NCI-H1694 treated with DMSO at 0.1 percent for 48 hours (cell line): ENCODE measurements at places on chromosomes 16 and 17.

GRCh38 chr16:88758227-88758943 is 26.6 kb downstream of the PIEZO1 start:
- DNase-seq = no peak

DNA sequence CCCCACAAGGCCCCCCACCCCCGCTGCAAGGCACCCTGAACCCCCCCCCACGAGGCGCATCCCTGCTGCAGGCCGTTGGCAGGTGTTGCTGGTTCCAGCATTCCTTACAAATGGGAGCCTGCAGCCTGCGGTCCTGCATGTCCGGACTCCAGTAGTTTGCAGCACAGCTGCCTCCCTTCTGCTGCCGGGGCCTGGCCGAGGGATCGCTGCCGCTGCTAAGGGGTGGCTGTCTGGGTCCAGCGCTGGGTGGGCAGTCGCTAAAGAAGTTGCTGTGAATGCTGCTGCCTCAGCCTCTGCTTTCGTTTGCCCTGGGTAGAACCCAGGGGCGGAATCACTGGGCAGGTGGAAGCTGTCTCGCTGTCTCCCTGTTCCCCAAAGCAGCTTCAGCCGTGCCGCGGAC is 11.8 kb downstream of the UTS2R start:
- no peak for DNase-seq

DNA sequence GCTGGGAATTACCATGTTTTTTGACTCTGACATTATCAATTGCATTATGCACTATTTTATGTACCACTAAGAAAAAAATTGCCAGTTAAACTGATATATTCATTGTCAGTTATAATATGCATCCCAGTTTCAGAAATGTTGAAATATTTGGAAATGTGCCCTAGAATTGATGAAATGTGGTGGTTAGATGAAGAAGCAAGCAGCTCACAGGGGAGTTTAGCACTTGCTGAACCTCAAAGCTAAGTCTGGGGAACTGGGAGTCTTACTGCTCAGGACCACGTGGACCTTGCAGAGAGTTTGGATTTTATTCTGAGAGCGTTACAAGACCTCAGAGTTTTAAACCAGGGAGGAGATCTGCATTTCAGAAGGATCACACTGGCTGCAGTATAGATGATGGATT is 67.9 kb downstream of the TNRC6C start:
- DNase-seq = no peak

GRCh38 chr17:38636054-38636453 is 30.3 kb upstream of the SRCIN1 start:
- DNase-seq = no peak

DNA sequence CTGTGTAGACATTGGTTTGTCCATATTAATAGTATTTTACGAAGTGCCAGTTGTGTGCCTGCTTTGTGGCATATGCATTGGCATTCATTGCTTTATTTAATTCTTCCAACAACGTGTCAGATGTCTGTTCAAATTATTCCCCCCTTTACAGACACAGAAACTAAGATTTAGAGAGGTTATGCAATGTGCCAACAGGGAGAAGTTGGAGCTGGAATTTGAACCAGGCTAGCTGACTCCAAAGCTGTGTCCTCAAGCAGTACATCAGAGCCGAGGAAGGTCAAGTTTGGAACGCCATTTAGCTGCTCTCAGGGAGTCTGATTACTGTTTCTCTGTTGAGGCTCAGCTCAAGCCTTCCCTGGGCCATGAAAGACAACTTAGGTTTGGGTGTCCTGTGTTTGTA is 232.3 kb downstream of the WWOX start:
- no peak for DNase-seq

DNA sequence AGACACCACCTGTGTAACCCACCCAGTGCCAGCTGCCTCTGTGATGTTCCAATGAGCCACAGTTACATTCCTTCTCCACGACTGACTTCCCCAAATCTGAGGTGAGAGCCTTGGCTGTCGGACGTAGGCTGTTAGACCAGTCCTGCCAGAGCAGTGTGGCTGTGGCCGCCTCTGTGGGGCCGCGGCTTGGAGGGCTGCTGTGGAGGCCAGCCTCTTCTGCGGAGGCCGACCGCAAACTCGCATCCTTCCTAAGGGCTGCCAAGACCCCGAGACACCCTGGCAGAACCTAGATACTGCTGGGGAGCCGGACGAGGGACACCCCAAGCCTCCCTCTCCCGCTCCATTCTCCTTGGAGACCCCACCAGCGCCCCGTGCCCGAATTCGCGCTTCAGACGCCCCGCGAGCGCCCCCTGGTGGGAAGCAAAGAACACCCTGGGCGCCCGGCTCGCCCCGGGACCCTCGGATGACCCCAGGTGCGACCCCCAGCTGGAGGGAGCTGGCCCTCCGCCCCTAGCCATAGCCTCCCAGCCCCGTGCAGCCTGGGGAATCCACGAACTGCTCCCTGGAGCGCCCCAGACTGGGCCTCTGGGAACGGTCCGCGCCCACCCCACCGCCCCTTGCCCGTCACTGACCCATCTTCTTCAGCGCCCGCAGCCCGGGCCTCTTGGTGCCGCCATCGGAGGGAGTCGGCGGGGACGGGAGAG is 547 bp downstream of the PLCD3 start:
- no peak for DNase-seq
